ENCODE measurements at places on chromosomes 11 and 22.

DNA sequence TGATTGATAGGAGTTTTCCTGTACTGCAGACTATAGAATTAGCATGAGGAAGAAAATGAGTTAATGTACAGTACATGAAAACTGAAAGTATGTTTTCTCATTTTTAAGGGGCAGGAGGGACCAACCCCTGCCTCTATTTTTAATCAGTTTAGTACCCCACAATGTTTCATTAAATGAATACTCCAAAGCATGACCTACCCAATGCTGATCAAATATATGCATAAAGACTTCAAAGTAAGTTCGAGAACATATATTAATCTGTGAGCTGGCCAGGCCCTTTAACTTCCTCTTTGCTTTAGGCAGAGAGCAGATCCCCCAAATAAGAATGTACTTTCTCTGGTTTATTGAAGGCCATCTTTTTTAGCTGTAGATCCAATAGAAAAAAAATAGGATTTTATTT lies 161.0 kb downstream of the FCHSD2 start:
- no peak for DNase-seq

GRCh38 chr11:11798586-11799438 lies 43.0 kb upstream of the USP47 start:
- peak; percentile 49 for DNase-seq

DNA sequence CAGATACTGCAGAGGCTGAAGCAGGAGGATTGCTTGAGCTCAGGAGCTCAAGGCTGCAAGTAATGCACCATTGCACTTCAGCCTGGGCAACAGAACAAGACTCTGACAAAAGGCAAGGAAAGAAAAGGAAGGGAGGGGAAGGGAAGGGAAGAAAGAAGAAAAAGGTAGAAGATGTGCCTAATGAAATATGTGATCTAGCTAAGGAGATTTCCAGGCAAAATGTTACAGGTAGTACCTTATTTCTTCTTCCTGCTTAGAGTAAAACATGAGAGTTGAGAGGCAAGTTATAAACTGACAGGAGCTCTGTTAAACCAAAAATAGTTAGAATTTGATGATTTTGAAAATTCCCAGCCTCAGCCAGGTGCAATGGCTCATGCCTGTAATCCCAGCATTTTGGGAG lies 4.7 kb upstream of the PELI3 start:
- no peak for DNase-seq

GRCh38 chr11:27405134-27405533 lies 42.1 kb upstream of the CCDC34 start:
- no peak for DNase-seq

DNA sequence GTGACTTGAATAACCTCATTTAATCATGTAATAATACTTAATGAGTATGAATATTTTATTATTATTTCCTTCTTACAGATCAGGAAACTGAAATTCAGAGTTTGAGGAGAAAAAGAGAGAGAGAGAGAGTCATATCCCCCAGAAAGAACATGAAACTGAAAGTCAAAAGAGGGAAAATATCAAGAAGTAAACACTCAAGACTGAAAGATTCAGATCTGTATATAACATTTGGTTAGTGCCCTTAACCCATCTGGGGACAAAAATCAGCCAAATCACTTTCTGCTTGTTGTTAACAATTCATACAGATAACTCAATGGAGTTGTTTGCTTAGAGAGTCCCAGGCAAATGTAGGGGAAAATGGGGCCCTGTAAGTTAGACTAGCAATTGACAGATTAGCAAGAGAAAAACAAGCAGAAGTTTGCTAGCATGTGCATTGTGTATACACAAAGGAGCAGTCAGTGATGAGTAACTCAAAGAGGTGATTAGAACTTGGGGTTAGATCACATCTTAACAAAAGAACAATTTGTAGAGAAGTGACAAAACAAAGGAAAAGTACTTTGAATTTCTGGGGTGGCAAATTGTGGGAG lies 25.9 kb upstream of the MMP13 start:
- DNase-seq = no peak

DNA sequence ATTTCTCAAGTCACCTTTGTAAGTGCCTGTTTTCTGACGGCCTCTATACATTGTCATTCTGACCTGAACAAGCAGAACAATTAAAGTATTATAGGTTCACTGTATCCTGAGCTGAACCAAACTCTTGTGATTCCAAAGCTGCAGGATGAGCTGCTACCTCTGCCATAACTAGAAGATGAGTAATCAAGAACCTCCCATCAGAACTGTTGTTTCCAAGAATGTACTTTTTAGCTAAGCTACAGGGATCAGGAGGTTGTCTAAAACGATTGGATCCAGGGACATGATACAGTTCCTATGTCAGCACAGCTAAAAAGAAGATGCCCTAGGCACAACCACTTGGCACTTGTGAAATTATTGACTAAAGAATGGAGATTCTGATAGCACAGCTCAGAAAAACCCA lies 288.4 kb upstream of the CCDC90B start:
- DNase-seq = no peak

DNA sequence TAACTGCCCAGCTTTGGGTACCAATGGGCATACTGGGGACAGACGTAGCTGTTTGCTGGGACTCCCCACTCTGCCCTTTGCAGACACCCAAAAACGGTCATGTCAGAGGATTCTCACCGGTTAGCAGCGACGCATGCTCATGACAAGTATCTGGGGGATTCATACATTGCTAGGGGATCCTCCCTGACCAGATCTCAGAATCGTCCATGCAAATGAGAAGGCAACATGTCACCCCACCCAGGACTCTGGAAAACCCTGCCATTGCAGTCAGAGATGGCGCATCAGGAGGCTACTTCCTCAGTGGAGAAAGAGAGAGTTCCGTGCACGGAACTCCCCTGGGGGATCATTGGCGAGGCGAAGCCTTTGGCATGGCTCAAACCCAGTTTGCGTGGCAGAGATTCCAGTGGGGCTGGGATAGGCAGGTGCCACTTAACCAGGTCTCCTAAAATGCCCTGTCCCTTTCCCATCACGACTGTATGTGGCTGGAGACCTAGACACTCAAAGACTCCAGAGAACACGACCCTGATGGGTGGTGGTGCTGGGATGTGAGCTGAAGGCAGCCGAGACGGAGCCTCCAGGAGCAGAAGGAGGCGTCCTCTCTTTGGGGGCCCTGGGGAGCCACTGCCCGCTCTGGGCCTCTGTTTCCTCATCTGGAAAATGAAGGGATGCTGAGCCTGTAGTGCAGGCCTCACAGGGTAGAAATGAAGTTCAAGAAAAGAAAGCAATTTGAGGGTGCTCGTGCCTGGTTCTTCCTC lies 4.9 kb downstream of the RGL4 start:
- DNase-seq = no peak

- DNase-seq = no peak
Observed at GRCh38 chr11:133830931-133831907, 14.1 kb downstream of the SPATA19 start.

DNA sequence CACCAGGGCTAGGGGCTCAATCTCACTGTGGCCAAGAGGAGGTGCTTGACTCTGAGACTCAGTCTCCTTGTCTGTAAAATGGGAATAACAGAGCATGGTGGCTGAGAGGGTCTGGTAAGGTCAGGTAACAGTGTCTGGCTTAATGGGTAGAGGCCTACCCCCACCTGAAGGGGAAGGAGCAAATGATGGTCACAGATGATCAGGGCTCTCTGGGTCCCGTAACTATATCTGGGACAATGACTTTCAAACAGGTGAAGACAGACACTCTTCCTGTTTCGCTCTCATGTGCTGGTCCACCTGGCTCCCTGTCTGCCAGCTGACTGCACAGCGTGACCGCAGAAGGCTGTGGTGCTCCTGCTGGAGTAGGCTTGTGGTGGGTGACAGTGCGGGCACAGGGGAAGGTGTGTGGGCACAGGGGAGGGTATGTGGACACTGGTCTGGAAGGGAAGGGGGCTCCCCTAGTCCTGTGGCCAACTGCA lies 4.0 kb downstream of the A4GALT start:
- DNase-seq = no peak

GRCh38 chr11:109490953-109491635 lies 69.1 kb downstream of the C11orf87 start:
- no peak for DNase-seq

DNA sequence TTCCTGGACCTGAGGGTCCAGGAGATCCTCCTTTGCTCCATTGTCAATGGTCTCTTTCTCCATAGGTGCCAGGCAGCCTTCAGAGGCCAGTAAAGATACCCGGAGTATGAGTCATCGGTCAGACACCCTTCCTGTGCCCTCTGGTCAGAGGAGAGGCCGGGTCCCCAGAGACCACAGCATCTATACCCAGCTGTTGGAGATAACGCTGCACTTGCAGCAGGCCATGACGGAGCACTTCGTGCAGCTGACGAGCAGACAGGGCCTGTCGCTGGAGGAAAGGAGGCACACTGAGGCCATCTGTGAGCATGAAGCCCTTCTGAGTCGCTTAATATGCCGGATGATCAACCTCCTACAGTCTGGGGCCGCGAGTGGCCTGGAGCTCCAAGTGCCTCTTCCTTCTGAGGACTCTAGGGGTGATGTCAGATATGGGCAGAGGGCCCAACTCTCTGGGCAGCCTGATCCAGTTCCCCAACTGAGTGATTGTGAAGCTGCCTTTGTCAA lies at the start of gene ACCSL:
TSS of gene ACCSL (plus strand) at position 51 of the 501 bp plus-strand sequence. CDS start at position 107, 56 bp downstream.
- DNase-seq = no peak

- no peak for DNase-seq
Observed at GRCh38 chr11:15933886-15934625, 422.3 kb downstream of the SOX6 start.

DNA sequence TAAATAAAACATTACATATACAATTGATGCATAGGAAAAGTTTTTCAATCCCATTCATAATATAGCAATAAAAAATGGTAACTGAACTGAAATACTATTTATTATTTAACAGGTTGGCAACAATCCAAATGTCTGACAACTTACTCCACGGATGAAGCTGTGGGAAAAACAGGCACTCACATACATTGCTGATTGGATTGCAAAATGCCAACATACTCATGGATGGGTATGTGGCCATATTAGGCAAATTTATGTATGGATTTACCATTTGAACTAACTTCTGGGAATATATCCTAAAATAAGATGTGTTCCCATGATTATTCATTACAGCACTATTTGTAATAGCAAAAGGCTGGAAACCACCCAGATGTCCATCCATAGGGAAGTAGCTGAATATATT lies 3.2 kb upstream of the BIRC2 start:
- no peak for DNase-seq

GRCh38 chr22:28146401-28147314 lies 227.6 kb upstream of the PITPNB start:
- no peak for DNase-seq

DNA sequence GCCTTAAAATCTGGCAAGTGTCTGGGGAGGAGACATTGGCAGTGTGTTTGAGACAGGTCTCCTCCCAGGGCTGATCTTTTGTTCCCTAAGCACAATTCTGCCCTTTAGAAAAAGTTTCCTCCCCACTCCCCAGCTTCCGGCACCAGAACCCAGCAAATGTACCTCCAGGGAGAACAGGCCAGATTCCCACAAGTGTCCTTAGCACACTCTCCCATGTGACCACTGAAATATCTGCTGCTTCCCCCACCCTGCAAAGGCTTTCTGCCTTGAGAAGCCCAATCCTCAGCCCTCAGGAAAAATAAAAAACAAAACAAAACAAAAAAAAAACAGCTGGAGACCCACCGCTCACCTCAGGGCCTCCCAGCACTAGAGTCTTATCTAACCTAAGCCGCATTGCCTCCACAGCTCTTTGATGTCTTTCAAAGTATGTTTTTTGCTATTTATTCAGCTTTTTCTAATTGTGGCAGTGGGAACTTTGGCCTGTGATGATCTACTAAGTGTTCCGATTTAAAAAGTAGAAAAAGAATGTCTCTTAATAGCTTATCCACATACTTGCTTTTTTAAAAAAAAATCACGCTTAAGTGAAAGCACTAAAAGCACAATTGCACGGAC lies 29.0 kb upstream of the FBLN1 start:
- DNase-seq = no peak

DNA sequence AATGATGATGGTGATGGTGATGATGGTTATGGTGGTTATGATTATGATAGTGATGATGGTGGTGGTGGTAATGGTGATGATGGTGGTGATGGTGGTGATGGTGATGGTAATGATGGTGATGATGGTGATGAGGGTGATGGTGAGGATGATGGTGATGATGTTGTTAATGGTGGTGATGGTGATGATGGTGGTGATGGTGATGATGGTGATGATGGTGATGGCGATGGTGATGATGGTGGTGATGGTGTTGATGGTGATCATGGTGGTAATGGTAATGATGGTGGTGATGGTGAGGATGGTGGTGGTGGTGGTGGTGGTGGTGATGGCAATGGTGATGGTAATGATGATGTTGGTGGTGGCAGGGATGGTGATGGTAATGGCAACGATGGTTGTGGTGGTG lies 1222.5 kb downstream of the BRD1 start:
- DNase-seq = no peak

DNA sequence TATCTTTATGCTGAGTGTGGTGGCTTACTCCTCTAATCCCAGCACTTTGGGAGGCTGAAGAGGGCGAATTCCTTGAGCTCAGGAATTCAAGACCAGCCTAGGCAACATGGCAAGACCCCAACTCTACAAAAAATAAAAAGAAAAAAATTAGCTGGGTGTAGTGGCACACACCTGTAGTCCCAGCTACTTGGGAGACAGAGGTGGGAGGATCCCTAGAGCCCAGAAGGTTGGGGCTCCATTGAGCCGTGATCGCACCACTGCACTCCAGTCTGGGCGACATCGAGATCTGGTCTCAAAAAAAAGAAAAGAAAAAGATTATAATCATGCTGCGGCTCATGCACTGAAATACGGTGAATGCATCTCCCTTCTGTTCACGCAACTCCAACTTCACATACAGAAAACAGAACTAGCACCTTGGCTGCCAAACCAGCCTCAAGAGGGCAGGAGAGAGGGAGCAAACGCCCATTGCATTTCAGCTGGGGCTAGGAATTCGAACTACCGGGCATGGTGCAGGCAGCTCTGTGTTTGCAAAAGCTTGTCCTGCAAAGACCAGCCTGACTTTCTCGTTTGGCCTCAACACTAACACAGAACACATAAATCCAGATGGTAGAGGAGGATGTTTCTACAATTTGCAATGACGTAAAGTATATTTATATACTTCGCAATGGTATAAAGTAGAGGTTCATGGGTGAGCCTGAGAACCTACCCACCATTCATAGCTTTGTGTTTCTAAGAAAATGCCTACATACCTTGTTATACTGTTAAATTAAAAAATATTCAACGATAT lies 6.3 kb upstream of the SYNGR1 start:
- peak; percentile 81 for DNase-seq

GRCh38 chr22:22086501-22087158 lies 104.0 kb upstream of the TOP3B start:
- no peak for DNase-seq

DNA sequence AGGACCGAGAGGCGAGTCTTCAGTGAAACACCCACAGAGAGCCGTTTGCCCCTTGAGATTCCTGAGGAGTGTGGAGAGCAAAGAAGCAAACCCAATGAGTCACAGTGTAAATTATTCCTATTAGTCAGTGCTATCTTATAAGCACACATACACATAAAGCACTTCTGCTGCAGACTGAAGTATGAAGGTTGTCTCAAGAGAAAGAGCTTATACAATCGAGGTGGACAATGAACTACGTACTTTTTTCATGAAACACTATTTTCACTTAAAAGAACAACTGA lies 37.3 kb downstream of the GALNT18 start:
- no peak for DNase-seq

- no peak for DNase-seq
Observed at GRCh38 chr11:86741839-86742805, 58.2 kb upstream of the PRSS23 start.

All from HuH-7 (cell line).